ENCODE measurements at places on chromosomes 7 and 10. TPM values are rescaled to one million over a fixed set of nuclear protein-coding genes. Genes with fewer than 3 reads are reported as not detected.

RSPH10B2 gene
- not detected for total RNA-seq

CCDC3 gene
- total RNA-seq = 0.94 TPM

DNAJC9 gene
- total RNA-seq = 52.1 TPM

IRF5 gene
- total RNA-seq = 14.9 TPM
